ENCODE measurements at places on chromosomes 12 and 14.

DNA sequence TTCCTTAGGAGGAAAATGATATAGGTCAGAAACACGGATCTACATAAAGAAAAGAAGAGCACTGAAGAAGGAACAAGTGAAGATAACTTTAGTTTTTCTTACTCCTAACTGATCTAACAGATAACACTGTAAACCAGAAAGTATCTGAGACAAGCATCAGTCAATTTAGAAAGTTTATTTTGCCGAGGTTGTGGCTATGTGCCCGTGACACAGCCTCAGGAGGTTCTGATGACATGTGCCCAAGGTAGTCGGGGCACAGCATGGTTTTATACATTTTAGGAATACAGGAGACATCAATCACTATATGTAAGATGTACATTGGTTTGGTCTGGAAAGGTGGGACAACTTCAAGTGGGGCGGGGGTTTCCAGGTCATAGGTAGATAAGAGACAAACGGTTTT is 23.0 kb downstream of the SAMD15 start:
- DNase-seq = no peak

GRCh38 chr12:112584266-112584722 is 165.5 kb downstream of the PTPN11 start:
- no peak for DNase-seq

GRCh38 chr12:5369298-5369697 is 62.6 kb upstream of the NTF3 start:
- DNase-seq = no peak

GRCh38 chr12:55001198-55001868 is 16.8 kb upstream of the TESPA1 start:
- no peak for DNase-seq

- no peak for DNase-seq
Observed at GRCh38 chr12:4084573-4084972, 189.0 kb upstream of the CCND2 start.

Measured in KBM-7 (cell line).